ENCODE measurements at places on chromosomes 4 and X.

DNA sequence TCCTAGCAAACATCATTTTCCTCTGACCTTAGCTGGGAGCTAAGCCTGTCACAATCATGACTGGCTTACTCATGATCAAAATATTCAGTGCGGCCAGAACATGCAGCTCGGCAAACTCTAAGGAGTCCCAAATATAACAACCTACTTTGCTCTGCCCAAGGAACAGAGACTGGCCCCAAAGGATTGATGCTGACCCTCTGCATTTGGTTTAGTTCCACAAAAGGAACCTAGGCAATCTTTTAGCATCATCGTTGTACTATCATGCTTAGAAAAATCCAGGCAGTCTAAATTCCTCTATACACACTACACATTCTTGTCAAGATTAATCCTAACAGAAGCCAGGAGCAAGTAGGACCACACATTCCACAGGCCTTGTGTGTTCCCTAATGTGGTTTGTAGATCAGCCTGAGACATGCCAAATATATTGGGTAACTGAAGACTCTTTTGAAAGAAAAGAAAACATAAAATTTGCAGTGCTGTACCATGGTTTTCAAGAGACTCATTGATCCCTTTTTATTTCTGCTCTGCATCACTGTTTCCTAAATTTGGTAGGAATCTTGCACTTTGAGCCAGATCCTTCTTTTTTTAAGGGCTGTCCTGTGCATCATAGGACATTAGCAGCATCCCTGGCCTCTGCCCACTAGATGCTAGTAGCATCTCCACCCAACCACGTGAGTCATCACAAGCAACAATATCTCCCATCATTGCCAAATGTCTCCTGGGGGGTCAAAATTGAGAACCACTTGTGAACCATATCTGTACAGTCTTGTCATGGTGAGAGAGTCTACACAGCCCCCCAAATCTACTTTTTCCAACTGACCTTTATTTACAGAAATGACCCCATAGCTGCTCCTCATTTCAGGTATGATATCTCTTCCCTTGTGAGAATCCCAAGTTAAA, 17.6 kb upstream of the CC2D2A start:
- no peak for DNase-seq

GRCh38 chrX:33001107-33001506, 210.2 kb downstream of the DMD start:
- DNase-seq, result no peak

DNA sequence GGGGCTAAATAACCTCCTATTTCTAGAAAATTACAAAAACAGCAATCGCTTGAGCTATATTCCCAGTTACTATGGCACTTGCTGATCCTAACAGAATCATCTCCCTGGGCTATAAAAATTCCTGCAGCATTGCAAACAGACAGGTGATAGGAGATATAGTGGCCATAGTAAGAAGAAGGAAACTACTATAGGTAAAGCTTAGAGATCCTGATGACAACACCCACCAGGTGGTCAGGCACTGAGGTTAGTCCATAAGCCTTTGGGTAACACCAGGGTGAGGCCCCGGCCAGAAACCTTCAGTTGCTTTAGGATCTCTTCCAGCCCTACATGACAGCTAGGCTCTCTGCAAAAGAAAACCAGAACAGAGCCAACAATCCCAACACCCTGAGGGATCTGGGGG, 197.9 kb upstream of the PPP1R2C start:
- DNase-seq, result no peak

- no peak for DNase-seq
Measured at GRCh38 chrX:13001097-13001496, 26.2 kb downstream of the TMSB4X start.

- no peak for DNase-seq
Measured at GRCh38 chrX:141469469-141469868, 115.1 kb downstream of the SPANXA1 start.

DNA sequence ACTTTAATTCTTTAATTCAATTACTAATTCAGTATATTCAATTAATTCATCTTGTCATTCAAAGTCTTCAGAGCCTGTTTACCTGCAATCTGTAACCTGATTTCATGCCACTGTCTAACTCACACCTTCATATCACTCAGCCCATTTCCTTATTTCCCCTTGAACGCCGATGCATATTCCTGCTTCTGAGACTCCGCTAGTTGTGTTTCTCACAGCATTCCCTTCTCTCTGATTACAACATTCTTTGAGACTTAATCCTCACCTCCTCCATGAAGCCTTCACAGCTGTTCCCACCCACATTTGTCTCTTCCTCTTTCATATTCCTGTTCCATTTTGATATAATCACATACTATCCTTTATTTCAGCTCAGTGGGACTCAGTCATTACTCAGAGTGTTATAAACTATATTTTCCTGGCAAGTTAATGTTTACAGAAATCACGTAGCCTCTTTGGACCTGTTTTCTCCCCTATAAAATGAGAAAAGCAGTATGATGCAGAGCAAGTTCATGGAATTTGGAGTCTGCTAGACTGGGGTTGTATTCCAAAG, 69.0 kb downstream of the MAP9 start:
- no peak for DNase-seq

- DNase-seq, result no peak
Measured at GRCh38 chr4:110195561-110196205, 2.7 kb downstream of the ELOVL6 start.

DNA sequence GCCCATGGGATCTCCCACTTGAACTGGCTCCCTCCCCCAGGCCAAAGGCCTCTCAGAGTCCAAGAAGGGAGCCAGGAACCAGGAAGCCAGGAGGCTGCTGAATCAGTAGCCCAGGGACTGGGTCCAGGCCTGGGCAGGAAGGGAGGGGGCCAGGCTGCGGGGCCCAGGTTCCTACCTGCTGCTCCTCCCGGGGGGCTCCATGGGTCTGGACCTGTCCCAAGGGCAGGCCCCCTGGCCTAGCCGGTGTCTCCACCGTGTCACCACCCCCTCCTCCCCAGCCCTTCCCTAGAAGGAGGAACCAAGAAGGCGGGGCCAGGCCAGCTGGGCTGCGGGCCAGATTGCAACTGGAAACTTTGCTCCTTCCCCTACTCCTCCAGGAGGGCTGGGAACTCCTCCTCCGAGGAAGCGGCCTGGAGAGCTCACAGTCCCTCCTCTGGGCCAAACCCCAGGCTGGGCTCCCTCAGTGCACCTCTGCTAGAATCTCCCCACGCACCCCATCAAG, at the start of gene IQSEC2:
Gene IQSEC2 (minus strand): TSS at position 264 of the 502 bp plus-strand sequence.
- DNase-seq, result peak; percentile 76

DNA sequence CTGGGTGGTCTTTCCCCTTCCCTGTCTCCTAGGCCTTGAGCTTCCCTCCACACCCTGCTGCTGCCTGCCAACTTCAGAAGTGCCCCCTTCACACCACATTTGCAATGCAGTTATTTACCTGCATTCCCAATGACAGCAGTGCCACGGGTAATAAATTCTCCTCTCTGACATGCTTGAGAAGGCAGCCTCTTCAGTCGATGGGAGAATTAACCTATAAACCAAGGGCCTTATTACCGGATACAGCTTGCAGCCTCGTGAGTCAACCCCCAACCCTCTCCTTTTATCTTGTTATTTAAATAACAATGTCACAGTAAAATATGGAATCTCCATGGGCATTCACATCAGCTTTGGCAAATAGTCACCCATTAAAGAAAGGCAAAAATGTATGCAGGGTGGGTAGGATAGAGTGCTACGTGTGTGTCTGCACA, 34.7 kb upstream of the LGI2 start:
- no peak for DNase-seq

- DNase-seq, result no peak
Measured at GRCh38 chrX:56765811-56766553, 36.9 kb downstream of the NBDY start.

- no peak for DNase-seq
Measured at GRCh38 chrX:20989361-20989760, 384.9 kb upstream of the CNKSR2 start.

GRCh38 chr4:173332021-173332487, 2.1 kb downstream of the HMGB2 start:
- no peak for DNase-seq

- DNase-seq, result no peak
Measured at GRCh38 chr4:101158134-101158482, 189.2 kb downstream of the PPP3CA start.

DNA sequence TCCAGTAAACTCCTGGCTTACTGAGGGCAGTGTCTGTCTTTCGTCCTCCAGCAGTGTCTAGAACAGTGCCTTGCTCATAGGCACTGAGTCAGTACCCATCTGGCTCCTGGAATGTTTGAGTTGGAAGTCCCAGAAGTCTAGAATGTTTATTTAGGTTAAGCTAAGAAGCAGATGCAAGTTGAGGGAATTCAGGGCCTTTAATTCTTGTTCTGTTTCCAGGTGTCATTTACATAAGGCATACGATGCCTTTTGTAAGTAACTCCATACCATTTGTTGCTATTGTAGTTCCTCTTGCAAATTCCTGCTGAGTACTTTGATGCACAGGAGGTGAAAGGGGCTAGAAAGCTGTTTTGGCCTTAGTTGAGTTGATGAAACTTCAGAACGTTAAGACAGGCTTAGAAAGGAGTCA, 22.2 kb downstream of the ARHGAP10 start:
- DNase-seq, result no peak

GRCh38 chr4:126106658-126107057, 791.9 kb downstream of the FAT4 start:
- DNase-seq, result no peak

DNA sequence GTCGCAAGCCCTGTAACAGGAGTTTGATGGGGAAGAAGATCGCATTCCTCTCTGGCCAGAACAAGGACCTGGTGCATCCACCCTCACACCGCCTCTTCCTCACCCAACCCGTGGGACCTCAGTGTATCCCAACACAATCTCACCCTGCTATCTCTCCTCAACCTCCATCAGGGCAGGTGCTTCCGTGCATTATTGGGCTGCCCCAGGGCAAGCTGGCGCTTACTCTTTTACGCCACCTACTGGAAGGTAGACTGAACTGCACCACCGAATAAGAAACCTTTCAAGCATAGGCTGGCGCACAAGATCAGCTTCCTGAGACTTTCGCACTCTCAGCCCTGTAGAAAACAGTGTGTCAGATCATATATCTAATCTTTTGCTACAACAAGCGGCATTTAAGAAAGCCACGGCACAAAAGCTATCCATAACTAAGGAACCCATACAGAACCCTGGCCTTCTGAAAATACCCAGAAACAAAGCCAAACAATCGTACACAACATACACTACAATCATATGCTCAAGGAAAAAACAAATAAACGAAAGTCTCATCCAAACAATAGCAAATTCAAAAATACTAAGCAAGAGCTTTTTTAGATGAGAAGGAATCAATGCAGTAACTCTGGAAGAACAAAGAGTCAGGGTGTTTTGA, 209.3 kb downstream of the UGT8 start:
- no peak for DNase-seq

DNA sequence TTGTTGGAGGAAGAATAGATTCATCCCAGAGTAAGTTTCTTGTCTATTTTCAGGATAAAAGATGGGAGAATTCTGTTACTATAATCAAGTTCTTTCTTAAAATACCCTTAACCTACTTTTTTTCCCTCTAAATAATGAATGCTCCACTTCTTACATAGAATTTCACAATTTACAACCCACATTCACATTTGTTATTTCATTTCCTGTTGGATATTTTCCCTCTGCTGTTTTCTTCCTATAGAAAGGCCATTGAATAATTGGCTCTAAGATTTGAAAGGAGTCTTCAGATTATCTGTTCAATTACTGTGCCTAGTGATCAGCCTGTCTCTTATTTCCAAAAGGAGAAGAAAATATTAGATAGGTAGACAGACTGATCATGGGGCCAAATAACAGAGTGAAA, 79.7 kb downstream of the CPE start:
- no peak for DNase-seq

- DNase-seq, result no peak
Measured at GRCh38 chr4:96092151-96092705, 252.3 kb downstream of the PDHA2 start.

GRCh38 chr4:5958199-5958735, 60.0 kb downstream of the C4orf50 start:
- no peak for DNase-seq

DNA sequence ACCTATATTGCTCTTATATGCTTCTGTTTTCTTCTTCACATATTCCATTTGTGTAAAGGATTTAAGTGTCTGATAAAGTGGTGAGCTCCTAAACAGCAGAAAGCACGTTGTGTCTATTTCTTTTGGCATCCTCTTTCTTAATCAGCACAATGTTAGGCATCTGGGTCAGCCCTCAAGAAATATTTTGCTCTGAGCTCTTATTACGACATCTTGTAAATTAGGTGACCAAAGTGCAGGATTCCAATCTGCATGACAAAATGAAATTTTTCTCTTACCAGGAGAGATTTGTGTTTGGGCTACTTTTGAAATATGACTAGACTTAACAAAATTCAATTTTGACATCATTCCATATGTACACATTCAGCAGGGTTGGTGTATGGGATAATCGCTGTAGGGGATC, 210.0 kb upstream of the IGFBP7 start:
- DNase-seq, result no peak

- no peak for DNase-seq
Measured at GRCh38 chrX:156000361-156000926, 2.9 kb downstream of the IL9R start.

- no peak for DNase-seq
Measured at GRCh38 chrX:120228187-120228908, 22.3 kb upstream of the ZBTB33 start.

GRCh38 chr4:1206299-1207156, 34.1 kb upstream of the SPON2 start:
- DNase-seq, result peak; percentile 51

GRCh38 chr4:119244832-119245231, 32.3 kb downstream of the USP53 start:
- no peak for DNase-seq

All from RWPE2 (cell line).